ENCODE measurements at places on chromosomes 3 and 15.

DNA sequence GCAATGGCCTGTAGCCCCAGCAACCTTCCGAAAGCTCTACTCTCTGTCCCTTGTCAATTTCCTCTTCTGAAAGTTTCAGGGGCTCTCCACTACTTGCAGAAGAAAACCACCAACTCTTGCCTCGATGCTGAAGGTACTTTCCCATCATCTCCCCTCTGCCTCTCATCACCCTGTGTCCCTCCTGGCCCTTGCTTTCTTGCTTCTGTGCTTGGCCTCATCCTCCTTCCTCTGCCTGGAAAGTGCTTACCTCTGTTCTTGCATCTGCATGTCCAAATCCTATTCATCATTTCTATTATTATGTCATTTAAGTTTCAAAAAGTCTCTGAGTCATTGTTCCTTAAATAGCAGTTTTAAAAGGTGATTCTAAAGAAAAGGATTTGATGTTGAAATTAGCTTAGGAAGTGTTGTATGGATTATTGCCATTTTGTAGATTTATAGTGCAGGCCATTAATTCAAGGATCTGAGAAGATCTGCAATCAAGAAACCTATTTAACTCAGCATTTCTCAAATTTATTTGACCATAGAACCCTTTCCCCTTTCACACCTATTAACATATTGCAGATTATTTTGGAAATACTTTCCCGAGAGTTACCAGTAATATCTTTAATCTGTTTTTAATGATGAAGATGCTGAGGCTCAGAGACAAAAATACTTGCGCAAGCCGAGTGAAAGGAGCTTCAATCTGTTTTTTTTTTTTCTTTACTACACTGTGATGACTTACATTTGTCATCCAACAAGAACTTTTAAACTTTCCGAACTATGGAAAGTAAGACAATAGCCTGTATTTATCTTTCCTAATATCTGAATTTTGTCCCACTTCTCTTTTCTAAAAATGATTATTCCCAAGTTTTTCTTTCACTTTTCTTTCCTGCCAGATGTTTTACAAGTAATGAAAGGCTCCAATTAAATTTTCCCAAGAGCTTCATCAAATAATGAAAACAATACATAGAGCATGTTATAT lies 22.3 kb upstream of the CFAP161 start:
- no peak for DNase-seq

GRCh38 chr15:101494251-101494796 lies 4.8 kb upstream of the PCSK6 start:
- DNase-seq: no peak

GRCh38 chr3:141335531-141336061 lies 32.7 kb upstream of the ZBTB38 start:
- DNase-seq: no peak

GRCh38 chr3:114727373-114727772 lies 419.7 kb downstream of the ZBTB20 start:
- no peak for DNase-seq

DNA sequence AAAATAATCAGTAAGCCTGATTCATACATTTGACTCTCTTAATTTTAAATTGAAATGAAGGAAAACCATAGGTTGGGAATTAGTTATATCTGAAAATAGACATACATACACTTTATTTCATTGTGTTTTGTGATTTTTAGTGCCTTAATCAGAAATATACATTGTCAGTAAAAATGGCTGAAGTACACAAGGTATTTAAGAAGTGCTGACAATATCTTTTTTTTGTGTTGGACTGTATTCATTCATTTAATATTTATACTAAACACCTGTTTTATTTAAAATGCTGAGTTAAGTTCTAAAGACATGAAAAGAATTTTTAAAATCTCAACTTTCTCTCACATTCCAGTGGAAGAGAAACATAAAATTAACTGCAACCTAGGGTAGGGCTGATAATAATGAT lies 413.3 kb downstream of the PLCL2 start:
- DNase-seq: no peak

DNA sequence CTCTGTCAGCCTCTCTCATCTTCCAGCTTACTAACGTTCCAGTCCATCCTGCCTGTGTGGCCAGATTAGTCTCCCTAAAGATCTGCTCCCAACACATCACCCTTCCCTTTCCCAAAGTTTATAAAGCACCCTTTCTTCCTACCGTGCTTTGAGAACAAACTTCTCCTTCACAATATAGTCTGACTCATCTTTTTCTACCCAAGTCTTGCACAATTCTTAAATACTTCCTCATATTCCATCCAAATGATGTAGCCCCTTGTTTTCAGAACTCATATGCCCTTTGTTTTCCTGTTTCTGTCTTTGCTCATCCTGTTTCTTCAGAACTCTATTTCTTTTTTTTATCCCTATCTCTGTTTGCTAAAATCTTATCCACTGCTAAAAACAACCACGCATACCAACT lies 326.8 kb downstream of the MFSD1 start:
- DNase-seq: no peak

DNA sequence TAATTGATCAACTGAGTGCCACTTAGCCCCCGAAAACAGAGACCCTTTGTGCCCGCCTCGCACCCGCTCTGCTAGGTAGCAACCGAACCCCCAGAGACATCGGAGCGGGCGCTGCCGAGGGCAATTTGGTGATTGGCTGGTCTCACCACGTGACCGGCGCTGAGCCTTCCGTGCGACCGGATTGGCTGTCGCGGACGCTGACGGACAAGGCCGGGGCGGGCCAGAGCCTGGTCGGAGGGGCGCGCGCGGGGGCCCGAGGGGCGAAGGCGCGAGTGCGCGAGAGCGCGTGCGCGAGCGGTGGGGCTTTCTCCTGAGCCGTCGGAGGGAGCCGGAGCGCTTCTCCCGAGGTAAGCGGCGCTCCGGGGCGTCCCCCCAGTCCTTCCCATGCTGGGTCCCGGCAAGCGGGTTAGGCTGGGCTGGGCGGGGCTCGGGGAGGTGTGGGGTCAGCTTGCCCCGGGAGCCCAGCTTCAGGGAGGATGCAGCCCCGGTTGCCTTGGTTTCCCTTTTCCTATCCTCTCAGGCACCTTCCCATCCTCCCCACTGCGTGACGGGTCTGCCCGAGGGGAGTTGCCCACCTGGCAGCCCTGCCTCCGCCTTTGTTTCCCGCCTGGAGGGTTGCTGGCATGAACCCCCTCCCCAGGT lies at the start of gene TMEM108:
Gene TMEM108, plus strand, starts transcription at position 303 of the 642 bp plus-strand sequence.
- no peak for DNase-seq

DNA sequence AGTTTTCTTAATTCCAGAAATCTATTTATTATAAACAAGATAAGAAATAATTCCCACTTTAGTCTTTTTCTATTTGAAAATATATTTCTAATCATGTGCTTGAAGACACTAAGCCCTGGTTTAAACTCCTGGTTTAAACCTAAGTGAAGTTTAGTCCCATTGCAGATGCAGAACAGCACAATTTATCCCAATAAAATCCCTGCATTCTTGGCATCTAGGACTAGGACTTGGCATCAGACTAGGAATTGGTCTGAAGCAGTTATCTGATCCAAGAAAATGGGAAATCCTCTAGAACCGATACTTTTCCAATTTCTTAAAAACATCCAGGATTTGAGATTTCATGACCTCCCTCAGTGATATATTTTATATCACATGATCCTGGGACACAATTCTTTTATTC lies 168.8 kb upstream of the VEPH1 start:
- no peak for DNase-seq

- no peak for DNase-seq
Measured at GRCh38 chr15:78301828-78302227, 2.4 kb upstream of the SKIC8 start.

- no peak for DNase-seq
Measured at GRCh38 chr3:11085093-11085840, 69.0 kb upstream of the HRH1 start.

- DNase-seq: no peak
Measured at GRCh38 chr3:189842681-189843602, 211.8 kb downstream of the TP63 start.

DNA sequence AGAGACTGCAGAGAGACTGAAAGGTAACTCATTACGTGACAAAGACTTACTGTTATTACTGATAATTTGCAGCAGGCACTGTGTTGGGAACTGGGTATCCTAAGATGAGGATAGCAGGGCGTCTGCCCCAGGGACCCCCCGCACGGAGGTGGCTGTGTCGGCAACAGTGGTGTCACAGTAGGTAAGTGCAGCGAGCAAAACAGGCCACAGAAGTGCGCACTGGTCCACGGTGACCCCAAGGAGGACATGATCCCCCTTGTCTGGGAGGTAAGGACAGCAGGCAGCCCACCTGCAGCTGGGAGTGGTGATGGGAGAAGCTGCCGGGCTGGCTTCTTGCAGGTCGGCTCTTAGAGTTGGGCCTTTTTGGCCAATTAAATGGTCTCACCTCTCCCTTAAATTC lies 82.9 kb downstream of the FAM43A start:
- no peak for DNase-seq

DNA sequence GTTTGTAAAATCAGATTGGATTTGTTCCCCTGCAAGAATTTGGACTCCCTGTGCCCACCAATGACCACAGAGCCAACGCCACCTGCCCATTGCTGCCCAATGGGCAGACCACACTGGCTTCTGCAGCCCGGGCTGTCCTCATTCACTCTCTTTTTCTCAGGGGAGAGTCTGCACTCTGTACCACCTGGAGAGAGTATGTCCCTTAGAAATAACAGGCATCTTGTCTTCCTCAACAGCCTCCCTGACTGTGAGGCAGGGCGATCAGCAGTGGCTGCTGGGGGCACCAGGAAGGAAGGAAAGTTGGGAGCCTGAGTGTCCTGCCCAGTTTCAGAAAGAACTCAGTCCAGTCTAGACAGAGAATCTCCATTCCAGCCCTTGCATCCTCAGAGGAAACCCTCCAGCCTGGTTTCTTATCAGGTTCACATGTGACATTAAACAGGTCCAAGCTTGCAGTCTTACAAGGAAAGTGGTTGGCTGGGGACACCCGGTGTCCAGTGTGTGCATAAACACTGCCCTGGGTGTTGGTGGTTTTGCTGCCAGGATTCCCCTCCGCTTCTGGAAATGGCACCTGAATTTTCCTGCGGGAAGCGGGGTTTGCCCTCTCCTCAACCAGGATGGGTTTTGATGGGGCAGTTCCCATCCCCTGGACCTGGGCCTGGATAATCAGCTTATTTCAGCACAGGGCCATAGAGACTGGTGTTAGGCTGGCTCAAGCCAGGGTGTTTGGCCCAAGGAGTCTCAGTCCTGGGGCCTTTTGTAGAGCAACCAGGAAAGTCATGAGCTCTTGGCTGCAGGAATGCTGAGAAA lies 37.2 kb downstream of the SSUH2 start:
- no peak for DNase-seq

DNA sequence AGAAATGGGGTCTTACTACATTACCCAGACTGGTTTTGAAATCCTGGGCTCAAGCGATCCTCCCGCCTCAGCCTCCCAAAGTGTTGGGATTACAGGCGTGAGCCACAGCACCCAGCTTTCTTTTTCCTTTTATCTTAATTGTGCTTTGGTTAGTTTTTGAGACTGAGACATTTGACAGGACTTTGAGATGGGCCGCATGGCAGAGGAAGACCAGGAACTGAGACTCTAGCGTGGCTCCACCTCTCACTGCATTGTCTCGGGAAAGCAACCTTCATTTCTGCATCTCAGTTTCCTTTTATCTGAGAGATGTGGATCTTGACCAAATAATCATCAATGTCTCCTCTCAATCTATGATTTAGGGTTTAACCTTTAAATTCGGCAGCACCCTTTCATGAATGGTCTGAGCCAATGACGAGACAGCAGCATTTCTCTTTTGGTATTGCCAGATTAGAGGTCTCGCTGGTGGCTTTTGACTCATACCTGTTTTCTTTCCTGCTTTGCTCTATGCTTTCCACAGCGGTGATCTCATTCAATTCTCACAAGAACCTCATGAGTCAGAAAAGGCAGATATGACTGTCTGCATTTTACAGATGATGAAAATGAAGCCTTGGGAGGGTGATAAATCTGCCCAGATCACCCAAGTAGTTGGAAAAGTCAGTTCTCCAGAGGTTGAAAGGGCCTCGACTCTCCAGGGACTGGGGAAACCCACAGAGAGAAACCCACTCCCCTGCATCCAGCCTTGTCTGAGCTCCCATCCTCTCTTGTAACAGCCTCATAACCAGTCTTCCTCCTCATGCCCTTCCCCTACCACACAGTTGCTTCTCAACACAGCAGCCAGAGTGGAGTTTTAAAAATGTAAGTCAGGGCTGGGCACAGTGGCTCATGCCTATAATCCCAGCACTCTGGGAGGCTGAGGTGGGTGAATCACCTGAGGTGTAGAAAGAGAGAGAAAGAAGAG lies 84.8 kb upstream of the FOXB1 start:
- no peak for DNase-seq

All from CD8-positive, alpha-beta memory T cell (primary cell).